Stimulated activated CD4-positive, alpha-beta T cell treated with anti-CD3 and anti-CD28 coated beads, Interleukin-1b, Interleukin-23, amount 100 ng/mL, for 48 hours (primary cell): ENCODE measurements at places on chromosomes 2 and 18.

GRCh38 chr2:113278073-113278741 is 514 bp downstream of the PAX8 start:
- no peak for DNase-seq

DNA sequence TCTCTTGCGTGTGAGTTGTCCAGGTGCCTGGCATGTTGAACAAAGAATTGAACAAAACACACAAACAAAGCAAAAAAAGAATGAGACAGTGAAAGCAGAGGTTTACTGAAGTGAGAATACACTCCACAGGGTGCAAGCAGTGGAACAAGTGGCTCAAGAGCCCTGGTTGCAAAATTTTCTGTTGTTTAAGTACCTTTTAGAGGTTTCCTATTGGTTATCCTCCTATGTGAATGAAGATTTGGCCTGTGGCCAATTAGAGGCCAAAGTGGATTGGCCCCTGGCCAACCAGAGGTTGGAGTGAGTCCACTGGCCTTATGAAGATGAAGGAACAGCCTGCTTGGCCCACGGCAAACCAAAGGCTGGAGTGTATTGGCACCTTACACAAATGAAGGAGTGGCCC is 1188.5 kb upstream of the NRXN1 start:
- DNase-seq, result no peak

DNA sequence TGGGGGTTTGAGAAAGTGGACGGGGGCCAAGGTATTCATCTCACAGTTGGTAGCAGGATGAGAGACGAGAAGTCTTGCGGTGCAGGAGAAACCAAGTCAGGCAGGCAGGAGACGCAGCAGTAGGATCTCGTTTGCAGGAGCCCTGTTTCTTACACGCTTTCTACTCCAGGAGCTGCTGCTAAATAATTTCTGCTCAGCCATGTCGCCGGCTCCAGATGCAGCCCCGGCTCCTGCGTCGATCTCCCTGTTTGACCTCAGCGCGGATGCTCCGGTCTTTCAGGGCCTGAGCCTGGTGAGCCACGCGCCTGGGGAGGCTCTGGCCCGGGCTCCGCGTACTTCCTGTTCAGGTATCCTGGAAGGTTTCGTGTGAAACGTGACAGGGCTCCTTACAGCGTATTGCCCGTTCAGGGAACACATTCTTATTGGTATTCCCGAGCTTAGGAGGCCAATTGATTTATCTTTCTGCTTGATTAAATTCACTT is 494 bp downstream of the ANKZF1 start:
- DNase-seq, result peak; percentile 67

DNA sequence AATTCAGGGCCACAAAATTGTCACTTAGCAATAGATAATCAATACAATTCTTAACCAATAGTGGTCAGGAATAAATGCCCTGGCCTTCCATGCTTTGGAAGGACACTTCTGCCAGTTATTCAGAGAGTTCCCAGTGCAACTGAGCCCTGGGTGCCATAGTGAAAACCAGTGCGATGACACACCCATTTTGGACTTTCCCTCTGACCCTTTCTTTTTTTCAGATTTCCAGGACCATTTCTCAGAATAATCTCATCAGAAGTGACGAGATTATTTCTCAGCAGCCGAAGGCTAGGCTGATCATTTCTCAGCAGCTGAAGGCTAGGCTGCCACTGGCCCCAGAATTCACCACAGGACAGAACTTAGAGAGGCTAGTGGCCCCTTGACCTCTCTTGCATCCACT is 106.6 kb upstream of the MYCN start:
- no peak for DNase-seq

DNA sequence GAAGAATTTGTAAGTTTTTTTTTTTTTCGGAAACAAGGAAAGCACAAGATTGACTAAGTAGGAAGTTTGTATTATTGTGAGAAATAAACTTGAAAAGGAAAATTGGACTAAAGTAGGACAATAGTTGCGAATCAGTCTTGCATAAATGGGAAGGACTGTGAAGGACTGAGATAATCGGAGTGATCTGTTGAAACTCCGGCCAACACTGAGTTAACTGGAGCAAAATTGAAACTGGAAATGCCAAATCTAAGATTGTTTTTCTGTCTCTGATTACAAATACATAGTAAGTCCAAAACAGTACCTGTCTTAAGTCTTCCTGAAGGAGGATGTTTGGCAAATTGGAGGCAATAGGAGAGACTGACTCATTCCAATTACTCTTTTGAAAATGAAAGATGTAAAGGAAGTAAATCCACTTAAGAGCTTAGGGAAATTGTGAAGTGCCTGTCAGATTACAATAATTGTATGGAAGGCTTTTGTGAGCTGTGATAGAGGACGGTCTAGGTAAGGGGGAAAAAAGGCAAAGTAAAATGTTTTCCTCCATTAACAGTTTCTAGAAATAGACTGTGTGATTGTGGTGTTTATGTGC is 204.9 kb upstream of the CYRIA start:
- no peak for DNase-seq
